ENCODE measurements at places on chromosomes 7 and 10.

DNA sequence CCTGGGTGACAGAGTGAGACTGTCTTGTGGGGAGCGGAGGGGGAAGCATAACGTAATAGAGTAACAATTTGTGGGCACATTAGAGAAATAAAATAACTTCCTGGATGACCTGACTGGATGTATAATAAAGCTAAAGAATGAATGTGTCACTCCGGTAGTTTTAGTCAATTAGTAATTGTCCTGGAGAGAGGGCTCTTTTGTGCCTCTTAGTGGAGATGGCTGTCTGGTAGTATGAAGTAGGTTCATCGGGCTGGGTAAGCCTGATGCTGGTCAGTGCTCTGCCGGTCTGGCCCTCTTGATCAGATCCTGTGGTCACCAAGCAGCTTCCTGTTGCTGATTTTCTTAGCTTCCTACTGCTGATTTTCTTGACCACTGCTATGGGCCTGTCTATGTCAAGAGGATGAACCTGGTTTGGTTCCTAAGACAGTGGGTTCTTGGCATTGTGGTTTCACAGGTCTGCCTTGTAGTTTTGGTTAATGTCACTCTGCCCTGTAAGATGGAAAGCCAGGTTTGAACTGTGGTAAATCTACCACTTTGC lies 34.1 kb downstream of the ZRANB1 start:
- DNase-seq = no peak

- no peak for DNase-seq
Measured at GRCh38 chr10:45421221-45422097, 47.4 kb downstream of the ALOX5 start.

GRCh38 chr10:81838950-81839349 lies 36.0 kb upstream of the NRG3 start:
- no peak for DNase-seq

DNA sequence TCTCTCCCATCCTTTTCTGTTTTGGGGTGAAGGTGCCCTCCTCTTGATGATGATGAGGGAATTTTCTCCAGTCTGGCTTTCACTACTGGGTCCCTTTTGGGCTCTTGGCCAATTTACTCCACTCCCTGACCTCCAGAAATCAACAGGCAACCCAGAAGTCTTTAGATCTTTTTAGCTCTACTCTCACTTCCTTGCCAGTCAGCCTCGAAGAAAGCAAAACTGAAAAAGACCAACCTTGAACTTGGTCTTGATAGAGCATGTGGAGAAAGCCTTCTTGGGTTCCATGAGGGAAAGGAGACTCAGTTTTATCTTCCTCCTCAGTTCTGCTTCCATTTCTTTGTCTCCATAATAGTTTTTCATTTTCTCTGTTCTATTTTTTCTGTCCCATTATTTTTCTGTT lies 91.4 kb upstream of the NPVF start:
- no peak for DNase-seq

GRCh38 chr7:149181450-149181790 lies 13.9 kb upstream of the ZNF282 start:
- no peak for DNase-seq

DNA sequence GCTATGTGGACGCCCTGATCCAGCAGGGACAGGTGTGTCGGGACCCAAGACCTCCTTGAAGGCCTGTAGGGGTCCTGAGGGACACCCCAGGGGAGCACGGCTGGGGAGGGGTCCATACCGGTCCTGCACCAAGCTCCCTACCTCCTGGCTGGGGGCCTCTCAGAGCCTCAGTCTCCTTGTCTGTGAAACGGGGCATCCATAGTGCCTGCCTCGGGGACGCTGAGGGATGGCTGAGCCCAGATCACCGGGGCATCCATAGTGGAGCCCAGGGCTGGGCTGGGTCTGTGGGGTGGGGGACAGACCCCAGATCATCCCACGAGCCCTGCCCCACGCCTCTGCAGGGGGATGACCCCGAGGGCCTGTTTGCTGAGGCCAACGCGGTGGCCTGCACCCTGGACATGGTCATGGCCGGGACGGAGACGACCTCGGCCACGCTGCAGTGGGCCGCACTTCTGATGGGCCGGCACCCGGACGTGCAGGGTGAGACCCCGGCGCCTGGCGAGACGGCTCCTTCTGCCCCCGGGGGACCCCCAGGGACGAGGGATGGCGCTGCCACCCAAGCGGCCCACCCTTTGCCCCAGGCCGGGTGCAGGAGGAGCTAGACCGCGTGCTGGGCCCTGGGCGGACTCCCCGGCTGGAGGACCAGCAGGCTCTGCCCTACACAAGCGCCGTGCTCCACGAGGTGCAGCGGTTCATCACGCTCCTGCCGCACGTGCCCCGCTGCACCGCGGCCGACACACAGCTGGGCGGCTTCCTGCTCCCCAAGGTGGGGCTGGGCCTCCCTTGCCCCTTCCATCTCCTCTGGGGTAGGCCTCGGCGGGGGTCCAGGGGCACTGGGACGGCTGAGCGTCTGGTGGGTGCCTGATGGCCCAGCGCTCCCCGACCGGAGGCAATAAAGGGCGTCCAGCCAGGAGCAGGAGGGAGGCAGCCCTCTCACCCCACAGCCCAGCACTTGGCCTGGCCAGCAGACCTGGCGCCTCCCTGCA lies 4.1 kb downstream of the CYP2W1 start:
- DNase-seq = no peak

- no peak for DNase-seq
Measured at GRCh38 chr7:82156168-82156567, 287.4 kb downstream of the CACNA2D1 start.

GRCh38 chr10:113563306-113564088 lies 10.6 kb downstream of the HABP2 start:
- DNase-seq = peak; percentile 19

- DNase-seq = no peak
Measured at GRCh38 chr10:73647211-73647874, 6.1 kb upstream of the MYOZ1 start.

DNA sequence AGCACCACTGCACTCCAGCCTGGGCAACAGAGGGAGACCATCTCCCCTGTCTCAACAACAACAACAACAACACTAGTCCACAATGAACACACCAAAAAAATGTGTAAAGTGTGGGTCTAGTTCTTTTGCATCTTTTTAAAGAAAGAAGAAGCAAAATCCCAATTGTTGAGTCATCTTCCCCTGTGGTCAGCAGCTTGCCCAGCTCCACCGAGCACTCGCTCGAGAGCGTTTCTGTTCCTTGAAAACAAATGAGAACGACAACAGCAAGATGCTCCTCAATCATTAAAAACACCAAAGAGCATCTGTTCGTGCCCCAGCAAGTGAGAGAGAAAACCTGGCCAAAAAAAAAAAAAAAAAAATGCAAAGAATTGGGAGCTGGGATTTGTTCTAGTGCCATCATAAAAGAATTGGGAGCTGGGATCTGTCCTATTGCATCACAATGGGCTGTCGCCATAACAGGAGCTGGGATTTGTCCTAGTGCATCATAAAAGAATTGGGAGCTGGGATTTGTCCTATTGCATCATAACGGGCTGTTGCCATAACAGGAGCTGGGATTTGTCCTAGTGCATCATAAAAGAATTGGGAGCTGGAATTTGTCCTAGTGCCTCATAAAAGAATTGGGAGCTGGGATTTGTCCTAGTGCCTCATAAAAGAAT lies 118.1 kb downstream of the PTPRN2 start:
- no peak for DNase-seq

- DNase-seq = no peak
Measured at GRCh38 chr10:112797197-112797596, 152.8 kb upstream of the TCF7L2 start.

All from activated CD8-positive, alpha-beta memory T cell treated with anti-CD3 and anti-CD28 coated beads for 4 hours (primary cell).